Activated gamma-delta T cell (primary cell): ENCODE measurements at places on chromosomes 1 and 21.

GRCh38 chr1:2644591-2645101 is 11.8 kb upstream of the MMEL1 start:
- no peak for DNase-seq

DNA sequence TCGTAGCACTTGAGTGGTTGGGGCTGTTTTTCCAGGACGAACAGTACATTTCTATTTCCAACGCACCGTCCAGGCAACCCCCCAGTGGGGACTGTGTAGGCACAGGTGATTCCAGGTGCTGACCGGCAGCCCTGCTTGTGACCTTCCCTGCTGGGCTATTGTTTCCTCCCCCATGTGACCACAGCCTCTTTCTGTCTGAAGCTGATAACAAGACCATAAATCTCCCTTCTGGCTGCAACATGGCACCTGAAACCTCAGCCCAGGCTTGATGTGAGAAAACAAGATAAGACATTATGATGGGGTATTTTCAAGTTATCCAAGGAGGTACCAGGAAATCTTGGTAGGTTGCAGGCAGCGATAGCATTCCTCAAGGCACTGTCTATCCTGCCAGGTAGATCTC is 48.2 kb downstream of the HLX start:
- no peak for DNase-seq

GRCh38 chr1:180092931-180093650 is 61.6 kb upstream of the QSOX1 start:
- no peak for DNase-seq

- DNase-seq, result no peak
These were observed 44.6 kb downstream of the MIGA1 start for GRCh38 chr1:77824079-77824478.

- no peak for DNase-seq
These were observed 21.1 kb upstream of the CD1D start for GRCh38 chr1:158159597-158159996.

DNA sequence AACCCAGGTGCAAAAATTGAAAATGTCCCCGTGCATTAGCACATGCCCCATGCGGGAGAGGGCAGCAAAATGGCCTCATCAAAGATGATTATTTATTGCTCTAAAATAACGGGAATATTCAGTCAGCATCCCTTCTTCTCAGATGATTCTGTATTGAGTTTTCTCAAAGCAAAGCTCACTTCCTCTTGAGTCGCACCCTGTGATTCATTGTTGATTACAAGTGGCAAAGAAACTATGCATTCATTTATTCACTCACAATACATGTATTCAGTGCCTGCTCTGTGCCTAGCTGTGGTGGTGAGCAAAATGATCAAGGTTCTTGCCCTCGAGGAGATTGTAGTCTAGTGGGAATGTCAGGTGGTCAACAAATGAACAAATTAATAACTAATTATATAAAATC is 226.0 kb upstream of the KAZN start:
- no peak for DNase-seq

GRCh38 chr1:5734996-5735395 is 257.2 kb downstream of the NPHP4 start:
- no peak for DNase-seq

- no peak for DNase-seq
These were observed 64.6 kb downstream of the KCNAB2 start for GRCh38 chr1:6110326-6110725.

DNA sequence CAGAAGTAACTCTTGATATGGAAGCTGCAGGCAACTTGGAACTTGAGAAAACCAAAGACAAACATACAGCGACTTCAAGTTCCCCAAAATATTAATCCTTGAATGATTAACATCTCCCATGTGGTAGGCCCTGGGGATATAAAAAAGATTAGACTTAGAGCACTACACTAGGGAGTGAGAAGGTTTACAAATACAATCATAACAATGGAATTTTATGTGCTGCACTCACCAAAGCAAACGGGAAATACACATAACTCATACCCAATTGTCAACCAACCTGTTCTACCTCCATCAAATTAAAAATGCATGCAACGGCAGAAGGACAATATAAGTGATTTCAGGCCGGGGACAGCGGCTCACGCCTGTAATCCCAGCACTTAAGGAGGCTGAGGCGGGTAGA is 3.7 kb downstream of the SMYD3 start:
- DNase-seq, result no peak

GRCh38 chr1:229296541-229296941 is 25.6 kb downstream of the RAB4A start:
- no peak for DNase-seq

DNA sequence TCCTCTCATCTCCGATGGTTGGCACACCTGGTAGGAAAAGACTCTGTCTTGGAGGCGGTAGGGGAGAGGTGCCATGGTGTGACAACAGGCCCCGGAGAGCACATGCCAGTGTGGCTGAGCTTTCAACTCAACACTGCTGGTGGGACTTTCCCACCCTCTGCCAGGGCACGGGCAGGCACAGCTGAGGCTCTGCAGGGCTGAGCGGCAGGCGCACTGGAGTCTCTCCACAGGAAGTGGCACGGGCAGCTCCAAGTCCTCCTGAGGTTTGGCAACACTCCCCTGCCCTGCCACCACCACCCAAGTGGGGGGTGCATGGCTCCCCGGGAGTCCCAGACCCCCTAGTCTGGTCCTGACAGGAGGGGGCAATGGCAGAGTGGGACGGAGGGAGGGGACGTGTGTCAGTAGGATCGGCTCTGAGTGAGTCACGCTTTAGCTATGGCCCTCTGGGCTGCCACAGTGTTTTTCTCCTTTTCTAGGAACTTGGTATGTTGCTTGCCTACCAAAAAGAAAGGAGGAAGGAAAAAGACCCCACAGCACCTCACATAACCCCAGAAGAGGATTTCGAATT is 27.3 kb upstream of the EVA1B start:
- DNase-seq, result no peak

DNA sequence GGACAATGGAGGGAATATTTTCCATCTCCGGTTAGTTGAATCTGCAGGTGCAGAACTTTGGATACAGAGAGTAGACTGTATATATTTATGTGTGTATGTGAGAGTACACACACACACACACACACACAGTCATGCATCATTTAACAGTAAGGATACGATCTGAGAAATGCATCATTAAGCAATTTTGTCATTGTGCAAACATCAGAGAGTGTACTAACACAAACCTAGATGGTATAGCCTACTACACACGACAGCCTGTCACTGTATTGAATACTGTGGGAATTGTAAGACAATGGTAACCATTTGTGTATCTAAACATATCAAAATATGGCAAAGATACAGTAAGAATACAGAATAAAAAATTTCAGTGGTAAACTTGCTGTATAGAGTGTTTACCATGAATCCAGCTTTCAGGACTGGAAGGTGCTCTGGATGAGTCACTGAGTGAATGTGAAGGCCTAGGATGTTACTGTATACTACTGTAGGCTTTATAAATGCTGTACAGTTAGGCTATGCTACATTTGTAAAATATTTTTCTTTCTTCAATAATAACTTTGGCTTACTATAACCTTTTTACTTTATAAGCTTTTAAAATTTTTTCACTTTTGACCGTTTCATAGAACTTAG is 138.5 kb downstream of the ZZZ3 start:
- no peak for DNase-seq

- DNase-seq, result no peak
These were observed 21.0 kb downstream of the ANGPTL1 start for GRCh38 chr1:178849918-178850317.

GRCh38 chr1:214537872-214538473 is 13.4 kb downstream of the PTPN14 start:
- DNase-seq, result no peak

- DNase-seq, result no peak
These were observed 116.3 kb upstream of the SLC25A33 start for GRCh38 chr1:9422911-9423505.

DNA sequence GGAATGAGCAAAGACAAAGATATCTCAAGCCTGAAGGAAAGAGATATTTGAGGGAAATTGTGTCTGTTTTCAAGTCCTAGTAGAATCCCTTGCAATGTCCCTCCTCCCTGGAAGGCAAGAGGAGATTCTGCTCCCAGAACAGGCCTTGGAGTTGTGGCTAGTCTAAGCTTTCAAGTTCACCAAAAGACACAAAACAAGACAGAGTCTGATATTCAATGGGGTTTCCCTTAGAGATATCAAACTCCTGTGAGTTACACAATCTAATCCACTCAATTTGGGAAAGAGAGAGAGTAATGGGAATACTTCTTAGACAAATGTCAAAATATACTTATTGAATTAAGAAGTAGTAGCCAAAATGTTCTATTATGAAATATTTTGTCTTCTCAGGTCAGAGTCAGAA is 162.8 kb upstream of the ADAMTS5 start:
- DNase-seq, result no peak

GRCh38 chr1:204113896-204114295 is 37.9 kb downstream of the ETNK2 start:
- DNase-seq, result no peak

- DNase-seq, result no peak
These were observed 283.5 kb downstream of the C1orf94 start for GRCh38 chr1:34460193-34460592.

- DNase-seq, result no peak
These were observed 29.1 kb downstream of the TBX15 start for GRCh38 chr1:118958937-118959631.

- no peak for DNase-seq
These were observed 591.7 kb downstream of the PLPP3 start for GRCh38 chr1:55987491-55988249.

- DNase-seq, result no peak
These were observed 1.8 kb downstream of the OTUD7B start for GRCh38 chr1:150008699-150009098.

DNA sequence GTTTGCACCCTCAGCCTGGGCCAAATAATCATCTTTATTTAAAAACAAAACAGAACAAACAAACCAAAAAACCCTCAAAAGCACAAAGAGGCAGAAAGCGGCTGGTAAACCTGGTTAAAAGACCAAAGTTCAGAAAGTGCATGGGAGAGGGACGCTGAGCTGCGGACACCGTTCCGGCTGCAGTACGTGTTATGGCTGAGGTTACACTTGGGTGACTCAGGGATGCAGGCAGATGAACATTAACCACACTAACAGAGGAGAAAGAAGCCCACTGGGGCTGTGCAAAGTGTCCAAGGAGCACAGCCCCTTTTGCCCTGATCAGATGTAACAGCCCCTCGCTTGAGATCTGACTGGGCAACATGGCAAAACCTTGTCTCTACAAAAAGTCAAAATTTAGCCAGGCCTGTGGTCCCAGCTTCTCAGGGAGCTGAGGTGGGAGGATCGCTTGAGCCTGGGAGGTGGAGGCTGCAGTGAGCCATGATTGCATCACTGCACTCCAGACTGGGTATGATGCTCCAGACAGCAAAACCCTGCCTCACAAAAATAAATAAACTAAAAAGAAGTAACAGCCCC is 28.3 kb downstream of the GPR157 start:
- DNase-seq, result no peak

GRCh38 chr1:225941942-225942222 is 862 bp upstream of the LEFTY2 start:
- no peak for DNase-seq

- DNase-seq, result no peak
These were observed 31.8 kb downstream of the IGSF21 start for GRCh38 chr1:18139198-18139981.

DNA sequence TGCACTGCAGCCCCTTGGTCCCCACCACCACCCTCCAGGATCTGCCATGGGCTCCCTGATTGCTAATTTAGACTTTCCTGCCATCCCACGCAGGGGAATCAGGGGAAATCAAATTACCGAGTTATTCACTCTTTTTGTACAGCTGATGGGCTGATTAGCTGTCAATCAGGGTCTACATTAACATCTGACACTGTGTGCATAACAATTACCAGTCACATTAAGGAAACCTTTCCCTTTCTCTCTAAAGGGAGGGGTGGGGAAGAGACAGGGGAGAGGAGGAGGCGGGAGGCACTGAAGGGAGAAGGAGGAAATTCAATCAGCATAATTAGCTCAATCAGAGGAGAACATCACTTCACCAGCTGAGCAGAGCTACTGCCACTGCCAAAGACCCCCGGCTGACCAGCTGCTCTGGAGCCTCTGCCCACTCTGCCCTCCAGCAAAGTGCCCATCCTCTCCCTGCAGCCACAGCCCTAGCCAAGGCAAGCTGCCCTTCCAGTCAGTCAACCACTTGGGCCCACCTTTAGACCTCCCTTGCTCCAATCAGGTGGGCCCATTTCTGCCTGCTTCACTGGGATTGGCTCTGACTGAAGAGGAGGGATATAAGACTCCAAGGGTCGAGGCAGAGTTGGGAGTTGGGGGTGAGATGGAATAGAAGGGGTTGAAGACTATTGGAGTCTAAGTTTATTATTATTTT is 199.3 kb upstream of the ZC3H12A start:
- DNase-seq, result no peak
